Upper lobe of right lung (tissue), 1 donor: ENCODE measurements at places on chromosomes 12 and 14. TPM values are rescaled to one million over a fixed set of nuclear protein-coding genes. Genes with fewer than 3 reads are reported as not detected.

Gene ACVRL1
- 223 TPM for total RNA-seq

DNA sequence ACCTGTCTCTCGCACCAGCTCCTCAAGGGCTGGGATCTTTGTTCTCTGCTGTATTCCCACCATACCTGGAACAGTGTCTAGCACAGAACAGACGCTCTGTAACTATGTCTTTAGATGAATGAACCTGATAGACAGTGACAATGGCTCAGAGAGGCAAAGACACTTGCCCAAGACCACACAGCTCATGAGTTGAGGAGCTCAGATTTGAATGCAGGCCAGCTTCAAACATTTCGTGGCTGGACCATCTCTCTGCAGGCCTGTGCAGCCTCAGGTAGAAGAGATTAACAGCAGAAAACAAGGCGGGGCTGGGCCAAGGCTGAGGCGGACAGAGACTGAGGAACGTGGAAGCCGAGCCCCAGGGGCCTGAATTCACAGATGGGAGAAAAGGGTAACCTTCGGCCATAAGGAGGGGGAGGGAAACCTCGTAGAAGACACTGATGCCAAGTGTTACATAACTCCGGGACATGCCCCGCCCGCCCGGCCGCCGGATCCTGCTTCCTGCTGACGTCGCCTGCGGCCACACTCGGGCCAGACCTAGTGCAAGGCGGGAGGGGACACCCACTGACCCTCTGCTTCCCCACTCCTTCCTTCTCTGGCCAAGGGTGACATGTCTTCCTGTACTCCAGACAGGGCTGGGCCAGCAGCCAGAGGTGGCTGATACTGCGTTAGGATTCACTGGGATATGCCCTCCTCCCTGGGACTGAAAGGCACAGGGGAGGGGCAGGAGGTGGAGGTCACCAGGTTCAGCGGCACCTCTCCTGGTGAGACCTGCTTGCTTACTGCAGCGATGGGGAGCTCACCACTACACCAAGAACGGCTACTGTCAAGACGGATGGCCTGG lies 86.8 kb downstream of the RFLNA start:
- peak; percentile 96 for DNase-seq

Gene AICDA
- total RNA-seq: 0.75 TPM

Gene CLEC6A
- 2.0 TPM for total RNA-seq

GRCh38 chr12:34166427-34167060 lies 144.2 kb downstream of the ALG10 start:
- DNase-seq: no peak

Gene TBX5
- 22.3 TPM for total RNA-seq

GRCh38 chr12:75157385-75157784 lies 52.3 kb downstream of the KCNC2 start:
- DNase-seq: no peak

Gene STXBP6
- 27.4 TPM for total RNA-seq

Gene SERPINA3
- total RNA-seq: 36.4 TPM

- DNase-seq: peak; percentile 68
These were observed 1.2 kb downstream of the GPR135 start for GRCh38 chr14:59463787-59464485.

DNA sequence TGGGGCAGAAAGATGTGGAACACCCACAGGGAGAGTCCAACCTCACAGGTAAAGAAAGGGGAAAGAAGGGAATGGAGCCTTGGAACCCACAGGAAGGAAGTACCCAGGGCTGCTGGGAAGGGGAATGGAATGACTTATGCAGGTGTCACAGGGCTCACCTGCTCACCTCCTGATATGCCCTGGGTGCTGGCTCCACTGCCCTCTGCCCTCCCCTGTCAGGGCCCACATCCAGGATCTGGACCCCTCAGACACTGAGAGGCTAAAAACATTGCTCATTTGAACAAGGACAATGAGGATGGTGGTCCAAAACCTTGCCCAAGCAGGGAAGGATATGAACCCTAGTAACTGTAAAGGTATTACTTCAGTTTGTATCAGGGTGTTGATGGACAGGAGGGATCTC lies 19.3 kb downstream of the ZBTB39 start:
- DNase-seq: no peak

GRCh38 chr14:49362916-49363315 lies 223.3 kb downstream of the RPS29 start:
- no peak for DNase-seq

DNA sequence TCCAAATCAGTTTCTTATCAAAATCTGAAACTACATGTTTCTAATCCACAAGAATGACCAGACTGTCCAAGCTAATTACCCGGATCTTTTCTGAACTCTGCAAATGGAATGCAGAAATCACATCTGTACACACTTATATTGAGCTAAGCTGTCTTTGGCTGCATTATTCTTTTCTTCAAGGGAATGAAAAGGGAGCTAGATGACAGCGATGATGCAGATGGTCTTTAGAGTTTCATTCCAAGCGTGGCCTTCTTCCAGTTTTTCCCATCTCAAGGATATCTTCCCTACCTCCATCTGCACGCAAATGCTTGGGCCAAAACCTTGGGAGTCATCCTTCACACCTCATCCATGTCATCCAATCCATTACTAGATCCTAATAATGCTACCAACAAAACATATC lies 12.6 kb downstream of the KCNH5 start:
- no peak for DNase-seq

DNA sequence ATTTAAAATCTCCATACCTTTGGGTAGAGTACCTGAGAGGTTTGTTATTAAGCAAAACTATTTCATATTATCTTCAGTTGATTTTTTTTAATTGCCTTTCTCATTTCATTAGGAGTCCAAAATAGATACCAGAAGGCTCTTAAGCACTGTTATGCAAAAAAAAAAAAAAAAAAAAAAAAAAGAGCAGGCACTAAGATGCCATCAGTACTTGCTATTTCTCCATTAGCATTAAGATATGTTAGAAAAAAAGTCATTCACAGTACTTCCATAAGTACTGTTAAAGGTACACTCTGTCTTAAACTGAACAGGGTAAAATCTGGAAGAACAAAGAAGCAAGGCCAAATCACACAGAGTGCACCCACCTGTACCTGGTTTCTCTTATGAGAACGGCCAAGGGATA lies 57.2 kb downstream of the SETD3 start:
- DNase-seq: no peak

DNA sequence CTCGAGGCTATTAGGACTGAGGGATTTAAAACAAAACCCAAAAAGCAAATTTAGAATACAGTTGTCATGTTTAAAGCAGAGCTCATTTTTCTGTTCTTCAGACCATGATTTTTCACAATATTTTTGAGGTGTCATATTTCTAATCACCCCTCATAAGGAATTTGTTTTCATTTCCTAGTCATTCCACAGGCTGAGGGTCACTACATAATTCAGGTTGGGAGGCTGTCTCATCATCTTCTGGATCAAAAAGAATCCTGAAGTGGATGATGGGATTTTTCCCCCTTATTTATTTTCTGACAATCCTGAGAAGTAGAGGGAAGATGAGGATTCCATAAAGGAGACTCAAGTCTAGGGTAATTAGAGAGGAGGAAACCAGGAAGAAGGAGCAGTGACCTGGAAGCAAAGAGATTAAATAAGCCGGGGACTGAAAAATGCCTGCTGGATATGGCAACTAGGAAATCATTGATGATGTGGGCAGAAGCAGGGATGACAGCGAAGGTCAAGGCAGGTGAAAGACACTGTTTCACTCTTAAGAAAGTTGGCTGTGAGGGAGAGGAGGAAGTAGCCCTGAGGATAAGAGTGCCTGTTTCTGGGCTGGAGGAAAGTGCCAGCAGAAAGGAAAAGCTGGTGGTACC lies 9.0 kb upstream of the PCNX1 start:
- no peak for DNase-seq

- DNase-seq: no peak
These were observed 319.8 kb downstream of the ALG10 start for GRCh38 chr12:34342048-34342447.

DNA sequence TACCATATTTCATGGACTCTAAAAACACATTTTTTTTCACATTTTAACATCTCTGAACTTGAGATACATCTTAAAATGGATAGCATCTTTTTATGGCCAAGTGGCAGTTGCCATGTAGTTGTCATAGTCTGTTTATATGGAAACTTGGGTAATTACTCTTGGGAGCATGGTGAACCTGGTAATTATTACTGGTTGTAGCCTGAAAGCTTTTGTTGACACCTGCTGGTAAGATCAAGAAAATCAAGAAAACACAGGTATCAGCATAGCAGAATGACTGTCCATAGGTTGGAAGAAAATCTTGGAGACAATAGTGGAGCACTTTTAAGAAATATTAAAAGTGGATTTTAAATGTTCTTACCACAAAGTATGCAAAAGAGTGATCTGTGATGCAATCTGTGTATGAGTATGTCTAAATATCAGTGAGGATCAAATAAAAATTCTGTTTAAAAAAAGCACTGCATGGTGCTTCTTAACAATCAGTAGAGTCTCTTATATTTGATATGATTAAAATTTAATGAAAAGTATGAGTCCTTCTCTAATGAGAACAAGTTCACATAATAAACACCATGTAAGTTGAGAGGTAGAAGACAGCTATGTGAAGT lies 44.2 kb downstream of the TTC8 start:
- DNase-seq: no peak

Gene ALDH1L2
- 5.0 TPM for total RNA-seq

Gene SERPINA12
- not detected for total RNA-seq

- DNase-seq: no peak
These were observed 108.4 kb downstream of the BRMS1L start for GRCh38 chr14:35934499-35934898.

Gene NKX2-1
- total RNA-seq: 177 TPM

DNA sequence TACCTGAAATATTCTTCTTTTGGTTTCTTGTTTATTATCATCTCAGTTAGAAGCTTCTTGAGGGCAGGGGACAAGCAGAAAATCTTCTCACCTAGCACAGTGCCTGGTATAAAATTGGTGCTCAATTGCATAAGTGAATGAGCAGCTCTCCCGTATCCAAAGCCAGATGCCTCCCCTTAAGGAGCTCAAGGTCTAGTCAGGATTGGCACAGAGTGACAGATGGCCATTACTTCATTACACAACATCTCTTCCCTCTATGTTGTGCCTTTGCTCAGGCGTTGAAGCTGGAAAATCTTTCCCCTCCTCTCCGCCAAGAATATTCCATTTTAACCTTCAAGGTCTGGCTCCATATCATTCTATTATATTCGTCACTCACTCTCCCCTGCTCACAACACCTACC lies 3.6 kb downstream of the SLC4A8 start:
- no peak for DNase-seq

GRCh38 chr12:8780389-8780788 lies 42.0 kb upstream of the A2ML1 start:
- DNase-seq: no peak

Gene APOF
- not detected for total RNA-seq

GRCh38 chr12:6228535-6229223 lies 28.5 kb downstream of the CD9 start:
- DNase-seq: no peak

Gene PTPN21
- 70.6 TPM for total RNA-seq

- peak; percentile 64 for DNase-seq
These were observed 4.2 kb downstream of the AQP5 start for GRCh38 chr12:49965836-49966235.

- DNase-seq: no peak
These were observed 125.9 kb downstream of the CALM1 start for GRCh38 chr14:90522571-90523191.

DNA sequence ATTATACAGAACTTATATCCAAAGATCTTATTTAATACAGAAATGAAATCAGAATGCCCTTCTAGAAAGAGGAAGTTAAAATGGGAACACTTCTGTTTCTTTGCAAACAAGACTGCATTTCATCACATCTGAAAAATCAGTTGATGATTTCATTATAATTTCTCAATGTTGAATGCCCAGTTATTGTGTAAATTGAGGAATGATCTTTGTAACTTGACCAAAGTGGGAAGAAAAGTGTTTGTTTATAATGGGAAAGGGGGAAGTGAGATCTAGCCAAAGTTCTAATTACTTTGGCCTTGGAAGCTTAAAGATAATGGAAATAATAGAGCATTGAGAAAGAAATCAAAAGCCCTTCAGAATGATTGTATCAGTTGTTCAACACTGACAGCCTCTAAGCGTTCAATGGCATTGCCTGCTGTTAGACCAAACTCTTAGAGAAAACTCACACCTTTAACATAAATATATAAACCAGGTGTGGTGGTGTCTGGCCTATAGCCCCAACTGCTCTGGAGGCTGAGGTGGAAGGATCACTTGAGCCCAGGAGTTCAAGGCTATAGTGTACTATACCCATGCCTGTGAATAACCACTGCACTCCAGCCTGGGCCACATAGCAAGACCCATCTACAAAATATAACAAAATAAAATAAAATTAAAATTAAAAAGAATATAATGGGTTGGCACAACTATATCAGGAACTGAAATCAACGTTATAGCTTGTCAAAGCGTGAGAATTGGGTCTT lies 9.9 kb upstream of the LYZ start:
- DNase-seq: no peak

DNA sequence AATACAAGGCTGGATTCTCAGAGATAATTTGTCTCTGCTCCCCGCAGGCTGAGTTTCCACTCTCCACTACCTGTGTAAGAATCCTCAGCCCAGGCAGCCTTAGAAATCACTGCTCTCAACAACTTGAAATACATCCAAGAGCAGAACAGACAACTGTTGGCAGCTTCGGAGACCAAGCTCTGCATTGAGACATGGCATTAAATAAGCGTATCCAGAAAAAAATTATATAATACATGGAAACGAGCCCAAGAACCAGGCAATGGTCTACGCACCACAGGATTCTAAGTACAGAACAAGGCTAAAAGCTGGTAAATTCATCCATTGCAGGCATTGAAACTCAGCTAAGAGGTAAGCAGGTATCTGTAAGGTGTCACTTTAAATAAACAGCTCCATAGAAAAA lies 165.5 kb upstream of the DIO3 start:
- no peak for DNase-seq

GRCh38 chr14:96091149-96091693 lies 52.1 kb downstream of the C14orf132 start:
- no peak for DNase-seq

GRCh38 chr12:127742231-127742630 lies 524.7 kb upstream of the TMEM132C start:
- no peak for DNase-seq

GRCh38 chr12:110039085-110039807 lies 9.1 kb downstream of the C12orf76 start:
- DNase-seq: no peak

DNA sequence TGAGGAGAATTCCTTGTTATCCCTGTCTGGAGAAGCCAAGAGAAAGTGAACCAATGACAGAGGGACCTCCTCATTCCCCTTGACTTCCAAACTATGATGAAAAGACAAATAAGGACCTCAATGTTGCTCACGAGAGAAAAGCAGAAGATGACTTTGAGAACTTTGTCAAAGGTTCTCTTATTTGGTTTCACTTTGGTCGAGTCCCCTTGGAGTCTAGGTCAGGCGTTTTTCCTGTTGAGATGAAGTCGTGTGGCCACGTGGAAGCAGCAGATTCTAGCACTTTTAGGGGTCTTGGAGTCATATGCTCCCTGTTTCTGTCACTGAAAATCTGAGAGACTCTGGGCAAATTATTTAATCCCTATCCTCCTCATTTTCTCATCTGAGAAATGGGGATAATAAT lies 33.8 kb upstream of the COL2A1 start:
- no peak for DNase-seq

Gene NR4A1
- 67.0 TPM for total RNA-seq

DNA sequence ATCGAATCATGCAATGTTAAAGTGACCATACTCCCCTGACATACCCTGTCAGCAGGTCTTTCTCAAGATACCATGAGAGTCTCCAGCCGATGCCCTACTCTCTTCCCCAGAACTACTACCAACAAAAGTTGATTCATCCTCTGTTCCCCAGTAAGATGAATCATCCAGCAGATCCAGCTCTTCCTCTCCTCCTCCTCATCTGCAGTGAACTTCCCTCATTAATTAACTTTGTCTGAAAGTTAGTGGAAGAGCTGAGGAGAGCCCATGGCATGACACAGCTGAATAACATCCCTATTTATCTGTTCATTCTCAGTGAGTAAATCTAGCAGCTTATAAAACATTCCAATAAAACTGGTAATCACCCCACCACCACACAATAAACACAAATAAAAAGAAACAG lies 213.4 kb downstream of the EGLN3 start:
- no peak for DNase-seq
